ENCODE measurements at places on chromosomes 2 and 18. TPM values are rescaled to one million over a fixed set of nuclear protein-coding genes. Genes with fewer than 3 reads are reported as not detected.

GRCh38 chr2:186780701-186781316 is 68.2 kb downstream of the ZSWIM2 start:
- peaks cover 2% of the 10 kb centered on the region for H3K36me3 ChIP-seq
- no peaks in the 10 kb centered on the region for H3K4me1 ChIP-seq
- no peak overlapping the region for H3K4me3 ChIP-seq

DNA sequence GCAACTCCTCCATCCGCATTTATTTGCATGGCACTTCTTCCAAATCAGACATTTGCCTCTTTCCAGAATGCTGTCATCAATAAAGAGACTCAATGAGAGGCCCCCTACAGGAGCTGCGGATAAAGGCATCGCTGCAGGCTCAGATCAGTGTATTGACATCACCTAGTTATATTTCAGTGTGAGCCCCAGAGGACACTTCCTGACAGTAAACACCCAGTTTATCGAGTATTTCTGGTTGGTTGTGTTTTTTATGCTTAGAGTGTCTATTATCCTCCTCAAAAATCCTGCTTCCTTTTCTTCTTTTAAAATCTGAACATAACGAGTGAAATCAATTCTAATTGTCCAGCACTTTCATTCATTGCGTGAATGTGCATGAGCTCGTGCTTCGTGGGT is 38.8 kb downstream of the NRP2 start:
- no peak overlapping the region for H3K27ac ChIP-seq
- H3K36me3 ChIP-seq = no peaks in the 10 kb centered on the region
- no peak overlapping the region for H3K4me3 ChIP-seq
- peaks cover 12% of the 10 kb centered on the region for H3K27me3 ChIP-seq
- no peak for DNase-seq

- no peak for DNase-seq
- no peaks in the 10 kb centered on the region for H3K36me3 ChIP-seq
- H3K27ac ChIP-seq = no peak overlapping the region
- no peaks in the 10 kb centered on the region for H3K27me3 ChIP-seq
- H3K4me3 ChIP-seq = no peak overlapping the region
These were observed 602.1 kb upstream of the SYT4 start for GRCh38 chr18:43879415-43879814.

- no peak overlapping the region for H3K4me3 ChIP-seq
- H3K27ac ChIP-seq = no peak overlapping the region
- H3K36me3 ChIP-seq = no peaks in the 10 kb centered on the region
- H3K27me3 ChIP-seq = no peaks in the 10 kb centered on the region
These were observed 384.4 kb downstream of the SLC4A3 start for GRCh38 chr2:220011859-220012258.

DNA sequence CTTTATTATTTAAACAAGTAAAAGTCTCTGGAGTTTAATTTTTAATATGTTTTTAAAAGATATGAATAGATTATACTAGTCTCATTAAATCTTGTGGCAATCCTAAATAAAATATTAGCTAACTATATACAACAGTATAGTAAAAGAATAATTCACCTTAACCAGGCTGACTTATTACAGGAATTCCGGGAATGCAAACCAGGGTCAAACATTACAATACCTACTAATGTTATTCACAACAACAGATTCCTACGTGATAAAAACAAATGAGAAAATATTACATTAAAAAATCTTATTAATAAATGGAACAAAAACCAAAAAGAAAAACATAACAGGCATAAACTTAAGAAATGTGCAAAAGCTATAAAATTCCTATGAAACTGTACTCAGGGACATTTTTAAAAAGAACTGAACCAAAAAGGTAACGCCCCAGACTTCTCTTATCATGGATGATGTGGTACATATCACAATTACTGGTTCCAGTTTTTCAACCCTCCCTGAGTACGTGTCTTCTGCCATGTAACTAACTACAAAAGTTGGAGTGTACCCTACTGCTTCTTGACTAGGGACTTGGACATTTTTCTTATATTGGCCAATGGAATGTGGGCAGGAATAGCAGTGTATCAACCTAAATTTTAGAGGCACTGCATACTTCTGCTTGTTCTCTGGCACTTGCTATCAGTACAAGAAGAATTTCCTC is 20.2 kb downstream of the TTC21B start:
- H3K27ac ChIP-seq = no peak overlapping the region
- no peaks in the 10 kb centered on the region for H3K27me3 ChIP-seq
- DNase-seq = no peak
- no peak overlapping the region for H3K4me3 ChIP-seq
- peaks cover 3% of the 10 kb centered on the region for H3K36me3 ChIP-seq

GRCh38 chr2:216285701-216286100 is 86.6 kb downstream of the MARCHF4 start:
- no peaks in the 10 kb centered on the region for H3K36me3 ChIP-seq
- no peak for DNase-seq
- H3K27ac ChIP-seq = no peak overlapping the region
- H3K4me1 ChIP-seq = peaks cover 5% of the 10 kb centered on the region

- H3K4me1 ChIP-seq = peaks cover 24% of the 10 kb centered on the region
- H3K27me3 ChIP-seq = no peaks in the 10 kb centered on the region
- H3K4me3 ChIP-seq = no peak overlapping the region
- peaks cover 6% of the 10 kb centered on the region for H3K36me3 ChIP-seq
These were observed 8.8 kb downstream of the TTLL4 start for GRCh38 chr2:218719457-218719856.

ABCG8 gene
- total RNA-seq = not detected

AFF3 gene
- total RNA-seq = 2.6 TPM

CRACDL gene
- 0.19 TPM for total RNA-seq

COX5B gene
- total RNA-seq = 175 TPM

BOLA3 gene
- 41.1 TPM for total RNA-seq

USP40 gene
- 19.6 TPM for total RNA-seq
